KBM-7 (cell line): ENCODE measurements at places on chromosomes 13 and 19.

DNA sequence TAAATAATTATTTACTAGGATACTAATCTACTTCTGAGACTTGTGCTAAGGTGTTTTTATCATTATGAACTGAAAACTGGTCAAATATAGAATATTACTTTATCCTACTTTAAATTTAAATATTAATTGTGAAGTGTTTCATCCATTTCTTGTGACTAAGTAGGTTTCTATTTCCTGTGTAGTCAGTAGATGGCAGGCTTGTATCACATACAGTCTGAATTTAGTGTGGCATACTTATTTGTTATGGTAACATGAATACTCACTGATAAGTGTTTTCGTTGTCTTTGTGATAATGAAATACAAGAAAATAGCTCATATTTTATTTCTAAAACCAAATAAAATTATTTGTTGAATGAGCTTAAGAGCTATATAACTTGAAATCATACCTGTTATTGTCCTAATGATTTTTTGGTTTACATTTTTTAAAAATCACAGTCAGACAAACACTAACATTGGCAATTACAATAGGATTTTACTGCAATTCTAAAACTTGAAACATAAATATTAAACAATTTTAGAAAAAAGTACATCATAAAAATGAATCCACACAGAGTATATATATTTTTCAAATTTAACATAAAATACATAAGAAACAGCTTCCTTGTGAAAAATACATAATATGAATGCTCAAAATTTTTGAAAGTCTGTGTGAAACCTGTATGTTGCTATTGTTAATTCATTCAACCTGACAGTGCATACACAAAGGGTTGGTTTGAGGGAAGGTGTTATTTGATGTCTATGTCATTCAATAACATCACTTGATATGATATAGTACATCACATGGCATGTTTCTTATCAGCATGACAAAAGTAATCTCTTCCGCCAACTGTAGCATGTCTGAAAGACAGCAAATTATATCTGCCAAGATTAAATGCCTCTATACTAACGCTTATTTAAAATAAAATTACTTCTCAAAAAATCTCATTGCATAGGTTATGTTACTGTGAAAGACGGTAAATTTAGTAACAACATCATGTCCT, 904.8 kb upstream of the PCDH20 start:
- DNase-seq: peak; percentile 27

DNA sequence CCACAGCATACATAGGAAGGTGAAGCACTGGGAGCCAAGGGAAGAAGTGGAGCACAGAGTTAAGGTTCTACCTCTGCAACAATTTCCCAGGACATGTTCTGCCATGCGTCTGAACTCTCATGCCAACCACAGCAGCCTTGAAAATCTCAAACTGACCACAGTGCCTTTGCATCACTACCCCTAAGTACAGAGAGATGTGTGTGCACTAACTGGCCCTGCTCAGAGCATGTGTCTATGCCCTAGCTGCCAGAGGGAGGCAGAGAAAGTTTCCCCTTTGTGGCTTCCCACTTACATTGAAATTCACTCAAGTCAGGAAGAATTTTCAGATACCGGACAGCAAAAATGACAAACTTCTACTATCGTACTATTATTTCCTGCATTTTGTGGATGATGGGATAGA, 26.8 kb upstream of the WDFY2 start:
- no peak for DNase-seq

GRCh38 chr13:93559718-93560117, 333.1 kb downstream of the GPC6 start:
- DNase-seq: no peak

- no peak for DNase-seq
Measured at GRCh38 chr13:22223411-22223810, 552.5 kb downstream of the FGF9 start.

DNA sequence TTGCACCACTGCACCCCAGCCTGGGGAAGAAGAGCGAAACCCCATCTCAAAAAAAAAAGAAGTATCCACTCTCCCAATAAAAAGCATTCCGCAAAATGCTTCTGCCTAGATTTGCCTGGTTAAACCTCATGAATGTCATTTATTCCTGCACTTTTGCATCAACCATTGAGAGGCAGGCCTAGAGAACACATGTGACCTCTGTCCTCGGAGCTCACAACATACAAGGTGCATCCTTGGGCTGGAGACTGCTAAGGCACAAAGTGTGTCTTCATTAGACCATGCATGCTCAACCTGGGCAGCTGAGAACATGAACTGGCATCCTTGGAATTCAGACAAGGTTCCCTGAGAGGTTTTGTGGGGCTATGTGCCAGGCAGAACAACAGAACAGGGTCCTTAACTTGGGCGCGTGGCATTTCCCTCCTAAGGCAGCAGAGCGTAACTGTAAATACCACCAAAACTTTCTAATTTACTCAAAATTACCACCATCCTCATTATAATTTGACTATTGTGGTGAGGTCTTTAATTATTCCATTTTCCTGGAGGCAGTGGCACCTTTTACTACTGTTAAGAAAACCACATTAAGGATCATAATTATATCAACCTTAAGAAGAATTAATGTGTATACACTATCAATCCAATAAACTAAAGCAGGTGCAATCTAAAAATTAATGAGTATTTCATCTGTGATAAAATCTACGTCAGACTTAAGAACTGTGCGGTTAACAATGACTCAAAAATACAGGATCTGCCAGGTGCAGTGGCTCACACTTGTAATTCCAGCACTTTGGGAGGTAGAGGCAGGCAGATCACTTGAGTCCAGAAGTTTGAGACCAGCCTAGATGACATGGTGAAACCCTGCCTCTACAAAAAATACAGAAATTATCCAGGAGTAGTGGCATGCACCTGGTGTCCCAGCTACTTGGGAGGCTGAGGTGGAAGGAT, 13.8 kb downstream of the RCBTB1 start:
- no peak for DNase-seq

DNA sequence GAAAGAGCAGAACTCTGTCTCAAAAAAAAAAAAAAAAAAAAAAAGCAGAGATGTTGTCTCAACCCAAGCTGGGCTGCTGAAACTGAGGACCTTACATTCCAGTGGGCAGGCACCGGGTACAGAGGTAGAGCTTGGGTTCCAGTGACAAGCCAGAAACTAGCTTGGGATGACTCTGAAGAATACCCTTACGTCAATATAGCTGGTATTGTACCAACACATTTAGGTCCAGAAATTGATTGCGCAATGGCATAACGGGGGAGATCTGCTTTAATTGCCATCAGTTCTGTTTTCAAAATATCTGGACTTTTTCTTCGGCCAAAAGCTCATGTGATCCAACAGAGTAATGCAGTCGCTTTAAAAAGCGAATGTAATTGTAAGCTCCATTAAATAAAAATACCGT, 103.1 kb upstream of the UBL3 start:
- no peak for DNase-seq

DNA sequence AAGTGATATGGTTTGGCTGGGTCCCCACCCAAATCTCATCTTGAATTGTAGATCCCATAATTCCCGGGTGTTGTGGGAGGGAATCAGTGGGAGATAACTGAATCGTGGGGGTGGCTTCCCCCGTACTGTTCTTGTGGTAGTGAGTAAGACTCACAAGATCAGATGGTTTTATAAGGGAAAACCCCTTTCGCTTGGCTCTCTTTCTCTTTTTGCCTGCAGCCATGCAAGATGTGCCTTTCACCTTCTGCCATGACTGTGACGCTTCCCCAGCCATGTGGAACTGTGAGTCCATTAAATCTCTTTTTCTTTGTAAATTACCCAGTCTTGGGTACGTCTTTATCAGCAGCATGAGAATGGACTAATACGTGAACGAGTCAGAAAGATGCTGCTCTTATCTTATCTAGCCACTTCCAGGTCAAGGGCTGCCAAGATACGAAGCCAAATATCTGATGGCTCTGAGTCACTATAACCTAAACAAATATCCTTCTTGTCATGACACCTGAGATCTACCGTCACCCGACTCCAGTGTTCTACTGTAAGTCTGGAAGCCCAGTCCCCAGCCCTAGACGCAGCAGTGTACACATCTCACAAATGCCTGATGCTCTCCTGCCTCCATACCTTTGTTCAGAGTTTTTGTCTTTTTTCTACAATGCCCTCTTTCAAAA, 45.9 kb downstream of the SLC15A1 start:
- no peak for DNase-seq

- DNase-seq: no peak
Measured at GRCh38 chr19:50365434-50366306, at the start of gene NAPSA. NAPSA (minus strand) TSS chr19:50365639; CDS start chr19:50365621, 18 bp downstream.

DNA sequence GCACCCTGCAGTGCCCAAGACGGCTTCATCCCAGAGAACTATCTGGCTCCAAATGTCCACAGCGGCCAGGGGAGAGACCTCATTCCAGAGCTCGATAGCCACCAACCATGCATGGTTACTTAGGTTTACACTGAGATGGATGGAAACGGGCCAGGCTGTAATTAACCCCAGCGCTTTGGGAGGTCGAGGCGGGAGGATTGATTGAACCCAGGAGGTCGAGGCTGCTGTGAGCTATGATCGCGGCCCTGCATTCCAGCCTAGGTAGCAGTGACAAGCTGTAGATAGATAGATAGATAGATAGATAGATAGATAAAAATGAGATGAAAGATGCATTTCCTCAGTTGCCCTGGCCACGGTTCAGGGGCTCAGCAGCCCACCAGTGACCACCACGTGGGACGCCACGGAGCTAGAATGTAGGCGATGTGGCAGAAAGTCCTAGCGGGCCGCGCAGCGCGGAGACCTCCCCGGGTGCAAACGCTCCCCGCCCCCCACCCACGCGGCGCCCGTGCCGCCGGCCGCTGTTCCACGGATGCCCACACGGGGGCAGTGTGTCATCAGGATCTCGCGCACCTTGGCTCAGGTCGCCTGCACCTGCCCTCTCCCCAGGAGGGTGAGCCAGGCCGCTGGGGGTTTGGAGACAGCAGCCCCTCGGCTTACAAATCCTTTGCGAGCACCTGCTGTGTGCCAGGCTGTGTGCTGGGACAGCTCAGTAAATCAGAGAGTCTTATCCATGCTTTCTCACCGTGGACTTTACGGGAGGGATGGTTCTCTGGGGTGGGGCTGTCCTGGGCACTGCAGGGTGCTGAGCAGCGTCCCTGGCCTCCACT, 13.5 kb upstream of the TLE5 start:
- DNase-seq: peak; percentile 75
